ENCODE measurements at places on chromosomes 7 and 10. TPM values are rescaled to one million over a fixed set of nuclear protein-coding genes. Genes with fewer than 3 reads are reported as not detected.

The TTYH3 gene
- total RNA-seq: 22.5 TPM

The RFC2 gene
- 14.8 TPM for total RNA-seq

The SPDYE2 gene
- not detected for total RNA-seq

The SPDYE2B gene
- total RNA-seq: not detected

The FZD1 gene
- 19.7 TPM for total RNA-seq

The MYH16 gene
- not detected for total RNA-seq

The GHRHR gene
- not detected for total RNA-seq

GRCh38 chr10:94251098-94251497 is 111.6 kb downstream of the NOC3L start:
- no peak for DNase-seq

DNA sequence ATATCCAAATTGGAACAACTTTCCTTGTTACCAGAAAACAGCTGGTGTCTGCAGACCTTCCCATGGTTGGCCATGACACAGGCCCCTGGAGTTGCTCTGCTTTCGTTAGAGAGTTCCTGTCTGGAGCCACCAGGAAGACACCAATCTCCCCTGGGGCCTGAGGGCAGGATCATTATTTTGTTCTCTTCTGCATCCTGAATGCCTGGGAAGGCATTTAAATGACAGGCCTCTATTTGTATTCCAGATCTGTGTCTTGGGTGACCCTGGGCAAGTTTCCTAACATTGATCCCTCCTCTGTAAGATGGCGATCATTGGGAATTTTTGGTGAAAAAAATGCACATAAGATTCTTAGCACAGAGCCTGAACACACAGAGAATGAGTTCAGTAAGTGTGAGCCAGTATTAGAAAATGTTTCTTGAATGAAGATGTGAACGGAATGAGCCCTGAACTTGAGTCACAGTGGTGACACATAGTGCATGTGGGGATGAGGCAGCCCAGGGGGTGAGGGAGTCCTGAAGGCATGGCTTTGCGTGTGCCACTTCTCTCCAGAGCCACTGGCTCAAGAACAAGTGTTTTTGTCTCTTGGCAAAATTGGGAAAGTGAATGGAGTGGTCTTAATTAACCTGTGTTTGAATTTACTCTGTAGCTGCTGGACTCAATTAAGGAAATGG is 28.4 kb downstream of the BMPER start:
- no peak for DNase-seq

GRCh38 chr7:51253157-51253556 is 63.5 kb downstream of the COBL start:
- no peak for DNase-seq

DNA sequence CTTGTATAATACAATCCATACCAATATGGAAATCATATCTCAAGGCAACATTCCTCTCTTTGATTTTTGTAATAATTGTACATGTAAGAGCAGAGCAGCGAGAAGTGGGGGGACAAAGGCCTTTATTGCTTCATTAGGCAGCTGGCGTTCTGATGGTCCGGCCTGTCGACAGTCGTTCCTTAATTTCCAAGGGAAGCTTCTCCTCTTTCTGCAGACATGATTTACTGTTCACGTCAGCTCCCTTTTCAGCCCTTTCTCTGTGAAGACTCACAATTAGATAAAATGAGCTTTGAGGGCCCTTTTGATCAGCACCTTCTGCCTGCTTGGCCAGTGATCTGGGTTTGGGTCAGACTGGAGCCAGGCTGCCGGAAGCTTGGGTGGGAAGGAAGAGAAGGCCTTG is 65.6 kb upstream of the CTBP2 start:
- no peak for DNase-seq

GRCh38 chr10:30893208-30893607 is 138.5 kb downstream of the ZNF438 start:
- no peak for DNase-seq

- no peak for DNase-seq
These were observed 102.3 kb downstream of the SLC25A13 start for GRCh38 chr7:96219378-96220130.

DNA sequence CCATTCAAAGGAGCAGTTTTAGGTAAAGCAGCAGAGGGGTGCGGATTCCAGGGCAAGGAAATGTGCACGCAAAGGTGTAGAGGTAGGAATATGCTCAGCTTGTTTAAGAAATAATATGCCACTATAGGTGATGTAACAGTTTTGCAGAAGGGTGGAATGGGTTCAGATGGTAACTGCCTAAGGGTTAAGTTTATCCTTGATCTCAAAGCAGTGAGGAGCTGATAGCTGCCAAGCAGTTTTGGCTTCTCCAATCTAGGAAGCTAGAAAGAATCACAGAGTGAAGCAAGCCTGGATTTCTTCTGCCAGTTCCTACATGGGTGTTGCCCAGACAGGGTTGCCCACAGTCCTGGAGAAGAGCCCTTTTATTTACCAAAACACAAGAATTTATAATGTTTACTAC is 6.0 kb downstream of the ACADSB start:
- no peak for DNase-seq

DNA sequence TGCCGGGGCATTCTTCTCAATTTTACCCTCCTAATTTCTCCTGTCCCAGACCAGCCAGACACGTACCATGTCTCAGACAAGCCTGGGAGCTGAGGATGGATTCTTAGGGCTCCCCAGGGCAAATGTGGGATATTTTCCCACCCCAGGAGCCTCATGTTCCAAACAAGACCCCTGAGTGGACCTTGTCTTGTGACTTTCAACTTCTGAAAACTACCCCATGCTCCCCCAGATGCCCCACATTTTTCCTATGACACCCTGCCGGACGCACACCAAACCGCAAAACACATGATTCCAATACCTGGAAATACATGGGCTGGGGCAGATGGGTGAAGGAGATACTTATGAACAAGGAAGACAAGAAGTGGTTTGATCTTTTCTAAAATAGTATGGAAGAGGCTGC is 874 bp downstream of the GIMAP5 start:
- no peak for DNase-seq

- DNase-seq: no peak
These were observed 380.0 kb downstream of the REEP3 start for GRCh38 chr10:63901228-63901627.

DNA sequence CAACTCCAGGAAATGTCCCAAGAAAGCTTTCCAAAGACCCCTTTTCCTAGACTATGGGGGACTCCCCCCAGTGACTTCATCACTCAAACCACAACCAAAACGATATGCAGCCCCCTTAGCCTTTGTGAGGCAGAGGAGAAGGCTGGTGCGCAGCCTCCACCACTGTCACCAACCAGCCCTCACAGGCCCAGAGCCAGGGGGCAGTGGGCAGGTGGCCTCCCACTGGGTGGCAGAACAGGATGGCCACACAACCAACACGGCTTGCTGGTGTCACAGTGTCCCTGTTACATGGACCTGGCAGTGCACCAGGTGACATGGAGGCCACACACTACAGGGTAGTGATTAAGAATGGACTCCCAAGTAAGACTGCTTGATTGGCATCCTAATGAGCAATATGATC is 172.0 kb downstream of the PLXNA4 start:
- DNase-seq: no peak

DNA sequence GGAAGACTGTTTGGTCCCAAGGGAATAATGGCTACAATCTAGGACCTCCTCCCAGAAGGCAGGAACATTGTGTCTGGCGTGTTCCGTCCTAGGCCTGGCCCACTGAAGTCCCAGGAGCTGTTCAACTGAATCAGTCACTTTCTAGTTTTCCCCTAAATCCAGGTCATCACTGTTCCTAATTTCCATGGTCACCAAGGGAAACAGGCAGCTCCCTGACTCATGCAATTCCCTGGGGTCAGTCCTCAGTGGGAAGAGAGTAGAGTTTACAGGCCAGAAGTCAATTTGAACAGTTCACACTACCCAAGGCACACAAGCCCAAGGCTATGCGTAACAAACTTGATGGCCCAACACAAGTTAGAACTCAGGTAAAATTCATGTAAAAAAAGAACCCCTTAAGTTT is 44.0 kb downstream of the CREB3L2 start:
- DNase-seq: no peak

GRCh38 chr7:2613931-2614600 is 17.7 kb upstream of the TTYH3 start:
- DNase-seq: no peak

DNA sequence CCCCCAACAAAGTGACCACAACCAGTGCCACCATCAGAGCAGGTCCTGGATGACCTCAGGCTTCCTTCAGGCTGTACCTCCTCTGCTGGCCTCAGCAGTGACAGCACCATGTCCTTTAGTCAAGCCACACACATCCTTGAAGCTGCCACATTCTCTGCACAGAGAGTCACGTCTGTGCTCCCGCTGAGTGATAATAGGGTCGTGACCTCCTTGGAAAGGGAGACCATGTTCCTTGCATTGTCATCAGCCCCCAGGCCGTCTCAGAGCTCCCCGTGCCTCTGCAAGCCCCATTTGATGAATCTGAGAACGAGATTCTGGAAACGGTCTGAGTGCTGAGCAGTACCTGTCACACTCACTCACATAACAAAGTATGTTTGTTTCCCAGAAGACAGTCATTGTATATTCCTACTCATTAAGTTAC is 106.5 kb upstream of the PRR15 start:
- no peak for DNase-seq

DNA sequence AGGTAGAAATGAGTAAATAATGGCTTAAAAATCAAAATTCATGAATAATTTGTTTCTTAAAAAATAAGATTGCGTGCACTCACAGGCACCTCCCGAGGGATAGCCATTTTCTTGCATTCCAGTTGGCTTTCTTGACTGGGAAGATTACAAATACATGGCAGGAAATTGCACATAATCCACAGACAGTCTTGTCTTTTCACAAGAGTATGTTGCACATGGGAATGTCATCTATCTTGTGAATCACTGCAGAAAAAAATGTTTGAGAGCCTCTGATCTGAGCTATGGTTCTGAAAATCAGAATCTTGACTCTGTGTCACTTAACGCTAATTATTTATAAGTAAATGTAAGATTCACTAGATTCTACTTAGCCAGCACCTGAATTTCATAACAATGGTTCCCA is 74.1 kb upstream of the PRKG1 start:
- DNase-seq: no peak

DNA sequence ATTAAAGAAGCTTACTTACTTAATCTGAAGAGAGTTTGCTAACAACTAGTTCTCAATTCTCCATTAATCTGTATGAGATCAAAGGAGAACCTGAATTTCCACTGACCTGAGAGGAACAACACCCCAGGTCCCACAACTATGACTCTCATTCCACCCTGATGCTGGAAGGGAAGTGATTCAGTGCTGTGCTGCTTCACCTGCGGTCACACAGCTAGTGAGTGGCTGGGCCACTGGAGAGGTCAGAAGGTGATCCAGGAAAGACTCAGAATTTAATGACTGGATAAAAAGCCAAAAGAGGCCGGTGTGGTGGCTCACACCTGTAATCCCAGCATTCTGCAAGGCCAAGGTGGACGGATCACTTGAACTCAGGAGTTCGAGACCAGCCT is 23.6 kb downstream of the SORBS1 start:
- DNase-seq: no peak

DNA sequence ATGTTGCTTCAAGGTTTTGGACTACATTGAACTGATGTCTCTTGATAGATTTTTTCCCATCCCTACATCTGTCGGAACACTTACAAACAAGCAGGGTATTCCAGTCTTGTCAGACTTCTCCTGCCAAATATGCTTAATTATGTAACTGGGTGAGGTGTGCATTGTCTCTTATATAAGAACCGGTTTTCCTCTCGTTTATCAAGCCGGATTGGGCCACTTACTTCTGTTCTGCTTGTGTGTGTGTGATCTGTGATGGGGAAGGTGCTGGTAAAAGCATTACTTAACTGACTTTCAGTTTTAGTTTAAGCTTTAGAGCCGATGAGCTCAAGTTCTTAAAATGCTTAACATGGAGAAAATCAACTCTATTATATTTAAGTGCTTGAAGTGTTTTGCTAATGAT is 57.9 kb downstream of the OTUD1 start:
- no peak for DNase-seq

DNA sequence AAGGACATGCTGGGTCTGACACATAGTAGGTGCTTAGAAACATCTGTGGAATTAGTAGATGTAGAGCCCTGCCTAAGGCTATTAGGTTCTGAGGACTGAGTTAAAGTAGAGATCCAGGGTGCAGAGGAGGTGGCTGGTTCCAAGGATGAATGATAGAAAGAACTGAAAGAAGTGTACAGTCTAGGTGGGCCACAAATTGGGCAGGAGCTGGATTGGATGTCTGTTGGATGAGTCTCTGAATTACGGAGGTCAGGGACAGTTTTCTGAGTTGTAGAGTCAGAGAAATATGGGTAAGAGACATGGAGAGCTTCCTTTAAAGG is 2.0 kb upstream of the SAMD8 start:
- DNase-seq: no peak

DNA sequence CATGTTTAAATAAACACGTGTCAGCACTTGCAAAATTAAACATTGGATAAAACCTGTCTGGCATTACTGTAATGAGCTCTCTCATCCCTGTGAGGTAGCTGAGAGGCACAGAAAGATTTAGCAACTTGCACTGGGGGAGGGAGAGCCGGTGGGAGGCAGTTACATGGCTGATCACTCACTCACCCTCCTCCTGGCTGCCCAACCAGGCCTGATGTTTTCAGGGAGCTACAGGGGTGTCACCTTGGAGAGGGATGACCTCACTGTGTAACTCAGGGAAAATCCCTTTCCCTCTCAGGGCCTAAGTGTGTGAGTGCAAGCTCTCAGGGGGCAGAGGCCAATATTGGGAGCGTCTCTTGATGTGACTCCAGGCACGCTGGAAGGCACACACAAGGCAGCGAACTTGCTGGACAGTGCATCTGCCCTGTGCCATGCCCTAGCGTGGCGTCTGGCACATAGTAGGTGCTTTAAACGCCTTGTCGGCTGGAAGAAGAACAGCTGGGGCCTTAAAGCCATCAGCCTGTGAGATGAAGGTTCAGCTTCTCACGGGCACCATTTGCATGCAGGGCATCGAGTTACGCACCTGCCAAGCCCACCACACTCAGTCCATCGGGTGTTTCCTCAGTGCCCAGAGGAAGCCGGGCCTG is 51.1 kb downstream of the ELFN1 start:
- DNase-seq: no peak

DNA sequence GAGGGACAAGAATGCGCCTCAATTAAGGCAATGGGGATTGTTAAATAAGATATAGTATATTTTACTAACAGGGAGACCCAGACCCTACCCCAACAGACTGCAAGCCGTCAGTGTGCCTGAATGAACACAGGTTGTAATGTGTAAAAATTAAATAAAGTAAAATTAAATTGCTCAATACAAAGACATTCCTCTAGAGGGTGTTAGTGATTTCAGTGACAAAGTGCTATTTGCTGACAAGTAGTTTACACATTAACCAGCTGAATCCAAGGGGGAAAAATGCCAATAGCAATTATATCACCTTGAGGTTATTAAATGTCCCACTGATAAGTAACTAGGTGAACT is 110.5 kb downstream of the EBF3 start:
- no peak for DNase-seq

DNA sequence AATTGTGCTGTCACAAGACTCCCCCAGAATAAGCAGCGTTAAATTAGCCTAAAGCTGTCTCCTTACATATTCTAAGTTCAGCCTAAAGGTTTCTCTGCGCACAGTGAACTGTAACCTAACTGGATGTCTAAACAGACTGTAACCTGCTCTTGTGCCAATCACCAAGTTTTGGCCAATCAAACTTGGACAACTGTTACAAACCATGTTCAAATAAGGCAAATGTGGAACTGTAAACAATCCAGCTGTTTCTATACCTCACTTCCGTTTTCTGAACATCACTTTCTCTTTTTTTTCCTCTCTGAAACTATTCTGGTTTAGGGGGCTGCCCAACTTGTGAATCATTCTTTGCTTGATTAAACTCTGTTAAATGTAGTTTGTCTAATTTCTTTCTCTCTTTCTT is 252.2 kb upstream of the HABP2 start:
- DNase-seq: no peak

- DNase-seq: no peak
These were observed 153.7 kb downstream of the SH2D4B start for GRCh38 chr10:80691441-80691840.
